Calu3 (cell line): ENCODE measurements at places on chromosomes 1 and 21.

GRCh38 chr1:6731905-6732304, 30.3 kb upstream of the DNAJC11 start:
- no peak for DNase-seq

DNA sequence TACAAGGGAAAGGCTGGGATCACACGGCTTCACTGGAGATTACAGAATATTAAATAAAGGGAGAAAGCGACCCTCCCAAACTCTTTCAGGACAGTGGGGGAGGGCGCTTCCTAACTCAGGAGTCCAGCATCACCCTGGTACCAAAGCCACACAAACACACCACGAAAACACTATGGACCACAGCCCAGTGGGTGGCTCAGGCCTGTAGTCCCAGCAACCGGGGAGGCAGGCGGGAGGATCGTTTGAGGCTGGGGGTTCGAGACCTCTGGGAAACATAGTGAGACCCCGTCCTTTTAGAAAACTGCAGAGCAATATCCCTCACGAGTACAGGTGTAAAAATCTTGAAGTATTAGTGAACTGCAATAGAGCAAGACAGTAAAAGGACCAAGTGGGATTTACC, 16.0 kb downstream of the TRIM11 start:
- DNase-seq = no peak

DNA sequence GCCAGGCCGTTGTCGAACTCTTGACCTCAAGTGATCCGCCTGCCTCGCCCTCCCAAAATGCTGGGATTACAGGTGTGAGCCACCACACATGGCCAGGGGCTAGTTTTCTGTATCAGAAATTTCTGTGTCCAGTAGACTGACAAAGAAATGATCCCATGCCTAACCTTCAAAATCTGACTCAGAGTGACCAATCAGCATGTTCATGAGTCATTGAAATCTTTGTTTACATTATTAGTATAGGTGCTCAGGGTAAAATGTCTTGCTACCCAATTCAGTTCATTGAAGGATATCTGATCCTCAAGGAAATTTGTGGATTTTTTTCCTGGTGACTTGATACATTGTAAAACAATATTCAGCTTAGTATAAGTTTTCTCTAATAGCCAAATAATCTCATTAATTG, 11.0 kb upstream of the LDLRAD2 start:
- DNase-seq = peak; percentile 6

DNA sequence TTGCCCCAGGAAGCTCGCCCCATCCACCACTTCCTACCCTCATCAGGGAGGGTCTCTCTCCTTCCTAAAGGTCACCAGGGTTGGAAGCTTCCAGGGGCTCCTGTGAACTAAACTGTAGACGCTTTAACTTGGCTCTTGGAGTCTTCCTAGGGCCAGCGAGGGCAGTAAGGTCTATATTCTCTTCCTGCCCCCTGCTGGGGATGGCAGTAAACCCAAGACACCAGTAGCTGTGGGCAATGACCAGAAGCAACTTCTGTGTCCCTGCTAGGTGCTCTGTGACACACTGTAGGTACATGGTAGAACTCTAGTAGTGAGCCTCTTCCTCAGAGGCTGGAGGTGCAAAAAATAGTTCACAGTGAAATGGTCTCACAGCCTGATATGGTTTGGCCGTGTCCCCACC, 30.0 kb downstream of the KCND3 start:
- no peak for DNase-seq

GRCh38 chr1:197198911-197199310, 52.4 kb upstream of the ASPM start:
- no peak for DNase-seq

GRCh38 chr1:67162954-67163353, 3.3 kb upstream of the IL23R start:
- DNase-seq = no peak

GRCh38 chr1:5754817-5755551, 237.2 kb downstream of the NPHP4 start:
- DNase-seq = no peak

GRCh38 chr1:147072482-147073432, 99.5 kb downstream of the PRKAB2 start:
- no peak for DNase-seq

DNA sequence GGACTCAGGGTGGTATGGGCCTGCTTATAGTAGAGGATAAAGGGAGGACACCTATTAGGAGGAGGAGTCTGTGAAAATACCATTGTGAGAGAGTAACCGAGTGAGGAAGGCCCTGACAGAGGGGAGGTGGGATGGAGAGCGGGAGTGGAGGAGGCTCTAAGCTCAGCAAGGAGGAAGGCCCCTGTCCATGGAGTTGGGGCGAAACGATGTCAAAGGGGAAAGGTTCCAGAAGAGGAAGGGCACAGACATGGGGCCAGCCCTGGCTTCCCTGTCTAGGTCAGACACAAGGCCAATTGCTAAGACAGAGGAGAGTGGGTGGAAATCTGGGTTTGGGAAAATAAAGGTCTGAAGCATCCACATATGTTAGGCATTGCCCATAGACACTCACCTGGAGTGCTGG, 44.2 kb downstream of the ELK4 start:
- no peak for DNase-seq

GRCh38 chr1:66452982-66453381, 81.0 kb upstream of the SGIP1 start:
- DNase-seq = no peak

- no peak for DNase-seq
Observed at GRCh38 chr1:222970711-222971110, 155.9 kb downstream of the DISP1 start.

DNA sequence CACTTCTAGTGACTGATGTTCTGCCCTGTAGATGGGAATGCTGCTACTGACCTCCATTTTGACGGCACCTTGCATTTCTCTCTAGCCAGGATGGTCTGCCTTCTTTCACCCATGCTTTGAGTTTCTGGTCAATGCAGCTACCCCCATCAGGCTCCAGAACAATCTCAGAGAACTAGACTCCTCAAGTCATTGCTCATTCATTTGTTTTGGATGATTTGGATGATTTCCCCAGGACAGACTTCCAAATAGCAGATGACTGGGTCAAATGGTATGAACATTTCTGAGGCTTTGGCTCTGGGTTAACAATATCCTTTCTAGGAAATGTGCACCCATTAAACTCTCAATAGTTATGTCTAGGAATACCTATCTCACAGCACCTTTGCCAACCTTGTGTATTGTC, 63.9 kb downstream of the CSMD2 start:
- DNase-seq = no peak
